Sigmoid colon (tissue), 7 donors: ENCODE measurements at places on chromosomes 11 and 22.
A peak's percentile ranks its signal among the peaks of the same experiment; 100 is the strongest.

- DNase-seq: peak; percentile 89
These were observed 18.9 kb downstream of the AP1B1 start for GRCh38 chr22:29369460-29369859.

DNA sequence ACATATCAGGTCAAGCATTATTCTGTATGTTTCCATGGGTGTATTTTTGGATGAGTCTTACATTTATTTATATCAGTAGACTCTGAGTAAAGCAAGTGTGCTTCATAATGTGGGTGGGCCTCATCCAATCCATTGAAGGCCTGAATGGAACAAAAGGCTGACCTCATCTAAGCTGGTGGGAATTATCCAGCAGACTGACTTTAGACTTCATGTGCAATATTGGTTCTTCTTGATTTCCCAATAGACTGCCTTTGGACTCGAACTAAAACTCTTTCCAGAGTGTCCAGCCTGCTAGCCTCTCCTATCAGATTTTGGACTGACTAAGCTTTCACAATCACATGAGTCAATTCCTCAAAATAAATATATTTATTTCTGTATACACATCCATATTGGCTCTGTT, 116.2 kb downstream of the KIF18A start:
- no peak for DNase-seq

- DNase-seq: no peak
These were observed 197.9 kb downstream of the NTM start for GRCh38 chr11:131568318-131568717.

DNA sequence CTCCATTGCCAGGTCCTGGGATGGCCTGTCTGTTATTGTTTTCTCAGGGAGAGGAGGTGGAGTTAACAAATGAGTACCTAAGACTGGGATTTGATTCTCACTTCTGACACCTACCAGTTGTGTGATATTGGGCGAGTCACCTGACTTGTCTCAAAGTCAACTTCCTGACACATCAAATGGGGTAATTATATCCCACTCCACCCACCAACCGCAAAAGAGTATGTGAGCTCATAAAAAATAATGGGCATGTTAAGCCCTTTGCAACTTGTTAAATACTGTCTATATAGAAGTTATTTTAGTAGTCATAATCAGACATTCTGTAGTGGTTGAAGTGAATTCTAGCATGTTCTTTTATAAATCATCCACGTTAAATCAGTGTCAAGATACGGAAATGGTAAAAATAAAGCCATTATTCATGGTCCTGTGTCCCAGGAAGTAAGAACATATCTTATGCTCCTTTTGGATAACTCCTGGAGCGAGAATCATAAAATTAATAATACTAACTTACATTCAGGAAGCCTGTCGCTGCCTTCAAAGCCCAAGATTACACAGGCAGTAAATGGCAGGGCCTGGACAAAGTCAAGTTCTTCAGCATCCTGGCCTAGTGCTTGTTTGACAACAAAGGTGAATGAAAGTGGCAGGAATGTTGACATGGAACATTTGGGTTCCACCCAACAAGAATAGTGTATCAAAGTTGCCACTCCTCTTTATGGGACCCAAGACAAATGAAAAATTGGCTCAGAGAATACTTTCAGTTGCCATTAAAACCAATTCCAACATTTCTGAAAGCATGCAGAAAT, 54.3 kb downstream of the SYTL2 start:
- DNase-seq: no peak

- no peak for DNase-seq
These were observed 127.0 kb downstream of the TRPC6 start for GRCh38 chr11:101456812-101457211.

DNA sequence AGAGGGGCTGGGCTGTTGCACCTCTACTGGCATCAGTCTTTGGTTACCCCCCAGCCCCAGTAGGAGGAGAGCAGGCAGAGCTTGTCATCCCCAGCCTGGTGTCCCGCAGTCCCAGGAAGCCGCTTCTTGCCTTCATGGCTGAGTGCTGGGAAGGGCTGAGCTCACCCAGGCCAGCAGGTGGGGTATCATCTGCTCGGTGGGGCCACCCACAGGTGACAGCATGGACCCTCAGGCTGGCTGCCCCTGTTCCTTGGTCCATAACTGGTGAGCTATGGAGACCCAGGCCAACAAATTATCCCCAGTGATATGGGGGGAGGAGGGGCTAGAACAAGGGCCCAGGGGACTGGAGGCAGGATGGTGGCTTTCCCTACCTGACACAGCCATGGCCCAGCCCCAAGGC, 6.5 kb upstream of the RHOD start:
- no peak for DNase-seq

DNA sequence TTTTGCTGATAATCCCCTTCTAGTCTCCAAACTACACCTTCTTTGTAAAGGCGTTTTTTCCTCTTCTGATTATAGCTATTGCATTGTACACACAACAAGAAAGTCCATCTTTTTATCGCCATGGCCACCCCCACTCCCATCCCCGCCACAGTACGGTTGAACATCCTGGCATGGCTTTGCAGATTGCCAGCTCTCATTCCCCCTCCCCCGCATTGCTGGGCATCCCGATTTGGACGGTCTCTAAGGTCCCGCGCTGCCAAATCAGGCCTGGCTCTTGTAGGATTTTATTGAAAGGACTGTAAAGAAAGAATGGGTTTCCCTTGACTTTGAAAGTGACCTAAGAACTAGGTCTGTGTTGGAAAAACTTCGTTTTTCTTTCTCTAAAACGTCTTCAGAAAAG, 916 bp upstream of the SLC6A5 start:
- DNase-seq: no peak

- no peak for DNase-seq
These were observed 60.5 kb downstream of the HIPK3 start for GRCh38 chr11:33317662-33318061.

- no peak for DNase-seq
These were observed 27.5 kb downstream of the SAA4 start for GRCh38 chr11:18209058-18209457.

DNA sequence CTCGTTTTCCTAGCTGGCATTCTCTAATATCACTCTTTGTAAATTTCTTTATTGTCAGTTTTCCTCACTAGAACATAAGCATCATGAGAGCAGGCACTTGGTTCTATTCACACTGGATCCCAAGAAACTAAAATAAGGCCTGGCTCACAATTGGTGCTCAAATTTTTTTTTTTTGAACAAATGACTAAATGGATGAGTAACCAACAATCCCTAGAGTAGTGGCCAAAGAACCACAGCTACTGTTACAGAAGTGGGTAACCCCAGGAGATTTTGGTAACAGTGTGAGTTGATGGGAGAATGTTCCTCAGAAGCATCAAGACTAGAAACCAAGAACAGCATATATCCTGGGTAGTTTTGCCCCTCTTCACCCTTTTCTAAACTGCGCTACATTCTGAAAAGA, 572.6 kb downstream of the INSC start:
- DNase-seq: no peak

GRCh38 chr11:110757962-110758755, 45.9 kb upstream of the ARHGAP20 start:
- no peak for DNase-seq

DNA sequence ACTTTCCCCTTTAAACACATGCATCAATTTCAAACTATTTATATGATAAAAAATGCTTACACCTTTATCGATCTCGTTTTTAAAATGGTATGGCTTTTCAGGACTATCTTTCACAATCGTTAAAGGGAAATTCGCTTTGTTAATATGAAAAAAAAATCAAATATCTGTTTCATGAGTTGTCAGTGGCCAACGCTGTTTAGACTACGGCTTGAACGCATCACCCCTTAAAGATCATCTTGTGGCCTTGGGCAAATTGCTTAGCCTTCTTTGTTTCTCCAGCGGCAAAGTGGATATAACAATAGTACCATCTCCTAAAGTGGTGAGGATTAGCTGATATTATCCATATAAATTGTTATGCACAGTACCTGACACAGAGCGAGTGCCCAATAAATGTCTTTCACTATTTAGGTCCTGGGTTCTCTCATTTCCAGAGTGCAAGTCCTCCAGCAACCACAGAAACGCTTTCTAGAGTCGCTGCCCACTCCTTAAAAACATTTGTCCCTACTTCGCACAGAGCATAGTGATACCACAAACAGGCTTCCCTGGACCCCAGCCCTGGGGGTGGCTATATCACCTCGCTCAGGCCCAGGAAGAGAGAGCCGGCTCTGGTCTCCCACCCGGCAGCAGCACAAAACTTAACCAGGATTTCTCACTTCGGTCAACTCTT, 904 bp downstream of the SLC35F2 start:
- DNase-seq: peak; percentile 48

DNA sequence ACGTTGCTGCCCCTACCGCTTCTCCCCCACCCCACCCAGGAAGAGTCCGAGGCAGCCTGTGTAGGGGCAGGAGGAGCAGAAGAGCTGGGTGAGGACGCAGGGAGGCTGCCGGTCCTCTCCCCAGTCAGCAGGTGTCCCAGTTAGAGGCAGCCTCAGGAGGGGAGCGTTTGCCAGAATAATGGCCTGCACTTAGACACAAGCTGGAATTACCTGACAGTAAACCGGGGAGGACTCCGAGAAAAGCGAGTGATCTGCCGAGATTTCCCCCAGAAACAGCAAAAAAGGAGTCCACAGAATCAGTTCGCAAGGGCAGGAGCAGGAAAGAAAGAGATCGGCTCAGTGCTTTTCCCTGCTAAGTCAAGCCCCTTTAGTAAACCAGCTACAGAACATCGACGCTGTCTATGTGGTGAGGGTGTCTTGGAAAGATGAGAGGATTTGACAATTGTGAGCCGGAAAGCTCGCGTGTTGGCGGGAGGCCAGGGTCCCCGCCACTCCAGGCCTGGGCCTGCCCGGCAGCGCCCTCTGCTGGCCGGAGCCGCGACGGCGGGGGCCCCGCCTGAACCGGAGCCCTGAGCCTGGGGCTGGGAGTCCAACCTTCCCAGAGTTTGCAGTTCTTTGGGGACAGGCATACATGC, 17.7 kb upstream of the THRSP start:
- DNase-seq: peak; percentile 91

GRCh38 chr11:79040348-79040747, 400.5 kb downstream of the TENM4 start:
- DNase-seq: no peak

DNA sequence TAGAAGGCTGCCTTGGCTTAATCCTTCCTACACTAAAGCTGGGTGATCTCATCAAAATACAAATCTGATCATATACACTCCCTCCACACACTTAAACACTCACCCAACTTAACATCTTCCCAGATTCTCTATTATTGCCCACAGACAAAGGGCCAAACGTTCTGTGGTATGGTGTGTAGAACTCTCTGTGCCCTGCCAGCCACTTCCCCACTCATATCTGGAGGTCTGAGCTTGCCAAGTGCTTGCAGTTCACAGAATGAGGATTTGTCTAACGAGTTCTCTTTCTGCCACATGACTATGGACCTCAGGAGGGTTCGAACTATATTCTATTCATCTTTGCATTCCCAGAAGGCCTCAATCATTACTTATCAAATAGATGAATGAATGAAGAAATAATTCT, 77.6 kb downstream of the MPPED2 start:
- DNase-seq: no peak

DNA sequence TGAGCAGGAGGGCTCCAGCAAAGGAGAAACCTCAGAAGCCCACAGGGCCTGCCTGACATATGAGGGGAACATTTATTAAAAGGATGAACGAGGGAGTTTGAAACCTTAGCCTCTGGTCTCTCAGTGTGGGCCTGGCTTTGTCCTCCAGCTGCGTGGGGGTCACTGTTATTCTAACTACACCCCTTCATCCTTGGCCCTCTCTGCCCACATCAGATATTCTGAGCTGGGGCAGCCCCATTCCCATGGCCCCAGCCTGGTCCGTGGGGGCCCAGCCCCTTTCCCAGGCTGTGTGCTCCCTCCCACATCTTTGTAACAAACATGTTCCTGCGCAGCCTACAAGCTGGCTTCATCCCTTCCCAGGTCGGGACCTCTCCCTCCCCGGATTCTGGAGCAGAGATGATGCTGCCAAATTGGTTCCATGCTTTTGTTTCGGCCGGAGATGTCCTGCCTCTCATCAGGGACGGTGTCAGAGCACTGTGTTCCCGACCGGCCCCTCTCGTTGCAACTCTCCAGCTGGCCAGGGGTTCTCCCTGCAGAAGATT, 4.0 kb downstream of the FXYD6 start:
- peak; percentile 90 for DNase-seq

- DNase-seq: no peak
These were observed 52.6 kb downstream of the ARHGAP42 start for GRCh38 chr11:100739666-100740065.

DNA sequence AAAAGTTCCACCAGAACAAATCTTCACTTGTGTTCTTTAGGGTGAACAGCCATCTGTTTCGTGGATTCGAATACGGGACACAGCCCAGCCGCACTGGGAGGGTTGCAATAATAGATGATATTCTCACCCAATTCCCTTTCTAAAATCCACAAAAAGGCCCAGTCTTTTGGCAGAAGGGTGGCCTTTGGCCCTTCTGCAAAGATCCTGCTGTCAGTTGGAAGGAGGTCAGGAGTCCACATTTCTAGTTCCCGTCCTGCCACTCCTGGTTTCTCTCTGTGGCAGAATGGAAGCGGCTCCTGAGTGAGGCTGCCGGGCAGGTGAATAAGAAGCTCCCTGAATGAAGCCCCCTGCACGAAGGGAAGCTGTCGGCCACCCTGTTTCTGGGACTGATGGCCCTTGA, 11.2 kb upstream of the LINC01488 start:
- no peak for DNase-seq

GRCh38 chr22:38862375-38863329, 9.4 kb downstream of the CBX6 start:
- DNase-seq: peak; percentile 87

- DNase-seq: no peak
These were observed 63.6 kb downstream of the ATXN10 start for GRCh38 chr22:45735273-45735672.

DNA sequence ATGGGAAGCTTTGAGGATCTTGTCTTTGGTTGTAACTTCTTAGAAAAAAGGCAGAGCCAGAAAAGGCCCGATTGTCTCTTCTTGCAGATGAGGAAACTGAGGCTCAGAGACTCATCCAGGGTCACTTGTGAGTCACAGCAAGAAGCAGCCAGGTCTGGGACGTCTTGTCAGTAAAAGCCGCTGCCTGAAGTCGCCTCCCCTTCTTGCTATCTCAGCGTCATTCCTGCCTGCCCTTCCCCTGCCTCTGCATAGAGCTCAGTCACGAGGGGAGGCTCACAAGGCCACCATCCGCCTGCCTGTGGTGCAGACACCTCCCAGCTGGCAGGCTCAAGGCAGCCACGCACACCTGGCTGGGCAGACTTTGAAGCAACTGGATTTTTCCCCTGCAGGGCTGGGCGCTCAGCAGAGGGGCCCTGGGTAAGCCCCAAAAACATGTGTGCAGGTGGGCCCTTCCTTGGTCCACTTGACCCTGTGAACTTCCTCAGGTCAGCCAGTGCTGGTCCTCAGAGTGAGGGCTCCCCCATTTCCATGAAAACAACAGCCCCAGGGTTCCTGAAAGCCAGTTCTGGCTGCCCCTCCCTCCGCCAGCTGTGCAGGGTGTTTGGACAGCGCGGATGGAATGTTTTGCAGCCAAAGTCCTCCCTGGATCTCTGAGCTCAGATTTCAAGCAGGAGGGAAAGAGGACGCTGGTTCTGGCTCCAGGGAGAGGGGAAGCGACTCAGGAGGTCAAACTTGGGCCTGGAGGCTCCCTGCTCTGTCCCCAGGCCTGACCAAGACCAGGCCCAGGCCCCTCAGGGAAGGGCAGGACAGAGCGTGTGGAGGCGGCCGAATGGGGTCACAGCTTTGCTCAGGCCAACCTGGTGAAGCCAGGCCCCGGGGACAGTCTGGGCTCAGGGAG, 6.0 kb upstream of the RAB3IL1 start:
- DNase-seq: peak; percentile 95
